Left lung (tissue), 14 donors: ENCODE measurements at places on chromosomes 16 and 17. TPM values are rescaled to one million over a fixed set of nuclear protein-coding genes. Genes with fewer than 3 reads are reported as not detected.
A peak's percentile ranks its signal among the peaks of the same experiment; 100 is the strongest.

- no peak for DNase-seq
- H3K4me1 ChIP-seq = no peaks in the 10 kb centered on the region
- no peak overlapping the region for H3K27ac ChIP-seq
- no peaks in the 10 kb centered on the region for H3K36me3 ChIP-seq
- H3K27me3 ChIP-seq = no peaks in the 10 kb centered on the region
These were observed 11.8 kb upstream of the CDC42EP4 start for GRCh38 chr17:73323409-73324159.

GRCh38 chr16:30780549-30780948, 6.5 kb downstream of the ZNF629 start:
- H3K4me1 ChIP-seq = peaks cover 5% of the 10 kb centered on the region
- DNase-seq = no peak
- H3K36me3 ChIP-seq = peaks cover 31% of the 10 kb centered on the region
- H3K27me3 ChIP-seq = no peaks in the 10 kb centered on the region
- no peak overlapping the region for H3K27ac ChIP-seq
- H3K4me3 ChIP-seq = no peak overlapping the region

DNA sequence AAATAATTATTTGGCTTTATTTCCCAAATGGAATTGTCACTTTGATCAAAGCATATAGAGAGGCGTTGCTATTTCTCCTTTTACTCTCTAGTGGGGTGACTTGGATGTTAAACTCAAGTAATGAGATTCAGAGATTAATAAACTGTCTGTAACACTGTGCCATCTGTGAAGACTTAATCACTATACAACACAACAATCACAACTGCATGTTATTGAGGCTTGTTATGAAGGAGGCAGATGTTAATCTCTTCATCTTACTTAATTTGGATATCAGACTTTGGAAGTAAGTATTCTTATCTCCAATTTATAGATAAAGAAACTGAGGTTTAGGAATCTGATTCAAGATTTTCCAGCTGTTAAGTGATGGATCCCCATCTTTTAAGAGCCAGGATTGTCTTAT, 132.5 kb downstream of the CNTNAP4 start:
- no peak for DNase-seq
- H3K36me3 ChIP-seq = no peaks in the 10 kb centered on the region
- no peaks in the 10 kb centered on the region for H3K4me1 ChIP-seq
- no peak overlapping the region for H3K4me3 ChIP-seq
- no peaks in the 10 kb centered on the region for H3K27me3 ChIP-seq
- no peak overlapping the region for H3K27ac ChIP-seq

- peak overlapping the region; percentile 48 for H3K27ac ChIP-seq
- no peak overlapping the region for H3K4me3 ChIP-seq
- H3K27me3 ChIP-seq = no peaks in the 10 kb centered on the region
These were observed 9.2 kb downstream of the UBALD2 start for GRCh38 chr17:76274112-76274956.

- H3K27ac ChIP-seq = no peak overlapping the region
- DNase-seq = no peak
- H3K36me3 ChIP-seq = no peaks in the 10 kb centered on the region
- no peaks in the 10 kb centered on the region for H3K27me3 ChIP-seq
- no peak overlapping the region for H3K4me3 ChIP-seq
These were observed 8.0 kb upstream of the JUP start for GRCh38 chr17:41794540-41794975.

DNA sequence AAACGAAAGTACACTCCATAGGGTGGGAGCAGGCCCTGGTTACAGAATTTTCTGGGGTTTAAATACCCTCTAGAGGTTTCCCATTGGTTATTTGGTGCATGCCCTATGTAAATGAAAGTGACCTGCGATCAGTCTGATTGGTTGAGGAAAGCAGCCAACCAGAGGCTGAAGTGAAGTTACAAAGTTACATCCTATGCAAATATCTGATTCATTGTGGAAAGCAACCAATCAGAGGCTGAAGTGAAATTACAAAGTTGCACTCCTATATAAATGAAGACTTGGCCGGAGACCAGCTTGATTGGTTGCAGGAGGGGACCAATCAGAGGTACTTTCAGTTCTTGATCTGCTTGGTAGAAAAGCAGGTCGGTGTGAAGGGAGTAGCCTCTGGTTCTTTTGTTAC, 24.4 kb downstream of the NAA60 start:
- no peaks in the 10 kb centered on the region for H3K27me3 ChIP-seq
- no peaks in the 10 kb centered on the region for H3K4me1 ChIP-seq
- no peak overlapping the region for H3K27ac ChIP-seq

- H3K36me3 ChIP-seq = no peaks in the 10 kb centered on the region
- H3K4me3 ChIP-seq = no peak overlapping the region
These were observed 899 bp downstream of the CFAP52 start for GRCh38 chr17:9577373-9577709.

DNA sequence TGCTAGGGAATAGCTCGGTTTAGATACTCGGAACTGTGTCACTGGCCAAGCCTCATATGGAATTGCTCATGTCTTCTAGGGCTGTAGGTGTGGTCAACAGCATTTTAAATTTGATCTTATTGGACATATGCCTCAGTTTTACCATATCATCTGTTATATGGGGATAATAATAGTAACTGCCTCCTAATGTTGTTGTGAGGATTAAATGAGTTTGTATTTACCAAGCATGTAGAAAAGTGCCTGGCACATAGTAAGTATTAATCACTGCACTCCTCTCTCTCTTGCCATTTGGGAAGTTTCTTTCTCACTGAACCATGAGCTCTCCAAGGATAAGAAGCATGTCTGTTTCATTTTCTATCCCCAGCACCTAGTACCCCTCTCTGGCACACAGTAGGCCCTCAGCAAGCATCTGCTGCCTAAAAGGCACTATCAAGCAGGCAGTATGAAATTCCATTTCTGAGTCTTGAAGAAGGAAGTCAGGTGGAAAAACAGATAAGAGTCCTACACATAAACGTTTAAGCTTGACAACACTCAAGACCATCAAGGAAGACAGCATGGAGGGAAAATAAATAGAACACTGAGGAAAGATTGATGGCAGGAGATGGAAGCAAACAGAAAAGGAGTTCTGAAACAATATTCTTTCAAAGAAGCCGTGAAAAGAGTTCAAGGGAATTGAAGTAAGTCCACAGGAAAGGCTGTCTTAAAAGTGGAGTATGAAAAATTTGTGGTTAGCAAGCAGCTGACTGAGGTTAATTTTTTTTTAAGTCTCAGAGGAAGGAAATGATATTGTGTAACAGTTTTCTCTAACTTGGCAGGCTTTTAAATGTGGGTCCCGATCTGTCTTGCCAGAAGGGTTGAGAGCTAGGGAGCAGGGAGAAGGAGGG, 2.2 kb upstream of the ATP6V0A1 start:
- no peak for DNase-seq
- peaks cover 77% of the 10 kb centered on the region for H3K4me1 ChIP-seq
- H3K36me3 ChIP-seq = no peaks in the 10 kb centered on the region
- peak overlapping the region; percentile 96 for H3K27ac ChIP-seq
- no peaks in the 10 kb centered on the region for H3K27me3 ChIP-seq
- peak overlapping the region; percentile 16 for H3K4me3 ChIP-seq

Gene SEZ6L2
- total RNA-seq = 7.7 TPM

Gene GCGR
- not detected for total RNA-seq

Gene PKMYT1
- total RNA-seq = 14.3 TPM

Gene GINS2
- 8.5 TPM for total RNA-seq

Gene CD300LB
- 1.6 TPM for total RNA-seq

Gene KRT24
- total RNA-seq = not detected

Gene TNFRSF13B
- total RNA-seq = 0.79 TPM

Gene MAPT
- 0.99 TPM for total RNA-seq
